Metanephros (tissue), 2 donors: ENCODE measurements at places on chromosomes 11 and 22. TPM values are rescaled to one million over a fixed set of nuclear protein-coding genes. Genes with fewer than 3 reads are reported as not detected.

The FGF19 gene
- total RNA-seq, result 0.70 TPM

The RAB36 gene
- 12.9 TPM for total RNA-seq

The AGBL2 gene
- 4.4 TPM for total RNA-seq

The KDM4D gene
- 2.6 TPM for total RNA-seq

The GRAMD1B gene
- 21.3 TPM for total RNA-seq

The HTATIP2 gene
- 2.1 TPM for total RNA-seq

The KCTD14 gene
- total RNA-seq, result 7.8 TPM

The DGCR2 gene
- 82.6 TPM for total RNA-seq

The APOL5 gene
- total RNA-seq, result 0.18 TPM

The JHY gene
- total RNA-seq, result 8.5 TPM

The NEU3 gene
- total RNA-seq, result 15.2 TPM

The UPK3A gene
- 3.6 TPM for total RNA-seq

The ADSL gene
- 88.3 TPM for total RNA-seq

The ABTB2 gene
- 17.6 TPM for total RNA-seq

The DDTL gene
- total RNA-seq, result 2.5 TPM

The UQCC3 gene
- total RNA-seq, result 10.2 TPM

The MYEOV gene
- 2.0 TPM for total RNA-seq

The C22orf42 gene
- total RNA-seq, result not detected

The CDHR5 gene
- total RNA-seq, result 21.3 TPM

The FAM181B gene
- 5.0 TPM for total RNA-seq

The LAYN gene
- total RNA-seq, result 7.9 TPM

The CCDC188 gene
- 0.35 TPM for total RNA-seq

The OR5P2 gene
- total RNA-seq, result 0.18 TPM

The OR4C6 gene
- not detected for total RNA-seq

The STX5 gene
- 34.2 TPM for total RNA-seq

The RPS6KB2 gene
- total RNA-seq, result 35.5 TPM

The PANX2 gene
- 0.82 TPM for total RNA-seq

The SLC5A1 gene
- total RNA-seq, result 0.58 TPM

The NFAM1 gene
- 1.9 TPM for total RNA-seq

The MOV10L1 gene
- total RNA-seq, result 0.99 TPM

The SLC22A6 gene
- 9.7 TPM for total RNA-seq

The CEND1 gene
- total RNA-seq, result 0.12 TPM

The PNPLA3 gene
- total RNA-seq, result 1.3 TPM

The NCAPD3 gene
- total RNA-seq, result 29.2 TPM

The FKBP2 gene
- 104 TPM for total RNA-seq

The OR52E8 gene
- not detected for total RNA-seq

The FREY1 gene
- 0.64 TPM for total RNA-seq

The YAP1 gene
- 166 TPM for total RNA-seq

The ACP2 gene
- 68.8 TPM for total RNA-seq

The IGSF22 gene
- 4.7 TPM for total RNA-seq

The RBMXL2 gene
- total RNA-seq, result 0.64 TPM

The LRP4 gene
- total RNA-seq, result 25.2 TPM

The TMEM191C gene
- total RNA-seq, result 1.5 TPM

The PRG3 gene
- 1.1 TPM for total RNA-seq

The RAC2 gene
- 12.7 TPM for total RNA-seq

The A4GALT gene
- 22.6 TPM for total RNA-seq

The KIRREL3 gene
- 6.1 TPM for total RNA-seq

The RTN4R gene
- 7.6 TPM for total RNA-seq

The TMPRSS6 gene
- 0.18 TPM for total RNA-seq

The VSIG2 gene
- 4.1 TPM for total RNA-seq

The PLEKHB1 gene
- total RNA-seq, result 9.4 TPM

The PDGFD gene
- total RNA-seq, result 24.3 TPM

The KRTAP5-10 gene
- total RNA-seq, result not detected

The OR51B4 gene
- total RNA-seq, result 1.5 TPM

The OR5L1 gene
- total RNA-seq, result not detected
